ENCODE measurements at places on chromosomes 4 and X.
A peak's percentile ranks its signal among the peaks of the same experiment; 100 is the strongest.

DNA sequence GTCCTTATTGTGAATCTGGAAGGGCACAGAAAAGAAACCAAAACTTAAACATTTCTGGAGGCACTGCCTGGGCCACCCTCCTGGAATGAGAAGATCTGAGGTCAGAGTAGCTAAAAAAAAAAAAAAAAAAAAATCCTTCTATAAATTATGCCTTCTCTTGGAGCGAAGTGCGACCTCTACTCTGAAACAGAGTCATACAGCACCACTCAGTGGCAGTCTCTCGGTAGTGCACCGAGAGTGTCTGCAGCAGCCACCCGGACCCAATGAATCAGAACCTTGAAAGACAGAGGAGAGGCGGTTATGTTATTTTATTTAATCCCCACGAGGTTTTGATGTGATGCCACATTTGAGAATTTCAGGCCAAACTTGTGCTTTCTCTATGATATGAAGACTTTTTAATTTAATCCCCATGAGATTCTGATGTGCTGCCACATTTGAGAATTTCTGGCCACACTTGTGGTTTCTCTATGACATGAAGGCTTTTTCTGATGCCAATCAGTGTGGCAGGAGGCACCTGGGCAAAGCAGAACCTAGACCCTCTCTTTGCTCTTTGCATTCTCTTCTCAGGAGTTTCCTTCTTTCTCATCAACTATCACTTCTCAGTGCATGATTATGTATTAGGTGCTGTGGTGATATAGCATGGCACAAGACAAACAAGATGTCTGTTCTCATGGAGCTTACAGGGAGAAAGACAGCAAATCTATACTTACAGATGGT is 5.6 kb upstream of the CT47C1 start:
- peak; percentile 77 for DNase-seq

GRCh38 chr4:55184600-55185523 is 59.5 kb upstream of the KDR start:
- no peak for DNase-seq

DNA sequence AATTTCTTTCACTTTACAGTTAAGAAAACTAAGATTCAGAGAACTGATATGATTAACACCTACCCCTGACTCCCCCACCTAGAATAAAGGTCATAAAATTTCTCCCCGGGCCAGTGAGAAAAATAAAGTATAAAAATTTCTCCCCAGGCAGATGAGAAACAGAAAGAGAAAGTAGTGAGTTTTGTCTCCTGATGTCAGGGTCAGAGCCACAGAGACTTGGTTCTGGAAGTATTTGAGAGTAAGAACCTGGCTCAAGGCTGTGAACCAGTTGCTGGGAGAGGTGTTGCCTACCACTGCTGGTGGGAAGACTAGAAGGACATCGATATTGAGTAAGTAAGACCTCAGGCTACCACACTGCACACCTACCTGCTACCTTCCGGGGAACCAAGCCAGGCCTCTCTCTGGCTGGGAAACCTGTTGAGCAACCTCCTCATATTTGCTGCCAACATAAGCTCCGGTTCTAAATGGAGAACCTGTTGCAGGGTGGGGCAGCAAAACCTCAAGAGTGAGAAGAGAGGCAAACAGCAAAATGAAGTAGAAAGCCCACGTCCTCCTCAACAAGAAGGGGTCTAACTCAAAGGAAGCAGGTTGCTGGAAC is 104.2 kb upstream of the PUDP start:
- no peak for DNase-seq

- DNase-seq: no peak
Measured at GRCh38 chr4:31595496-31595895, 875.3 kb downstream of the PCDH7 start.

DNA sequence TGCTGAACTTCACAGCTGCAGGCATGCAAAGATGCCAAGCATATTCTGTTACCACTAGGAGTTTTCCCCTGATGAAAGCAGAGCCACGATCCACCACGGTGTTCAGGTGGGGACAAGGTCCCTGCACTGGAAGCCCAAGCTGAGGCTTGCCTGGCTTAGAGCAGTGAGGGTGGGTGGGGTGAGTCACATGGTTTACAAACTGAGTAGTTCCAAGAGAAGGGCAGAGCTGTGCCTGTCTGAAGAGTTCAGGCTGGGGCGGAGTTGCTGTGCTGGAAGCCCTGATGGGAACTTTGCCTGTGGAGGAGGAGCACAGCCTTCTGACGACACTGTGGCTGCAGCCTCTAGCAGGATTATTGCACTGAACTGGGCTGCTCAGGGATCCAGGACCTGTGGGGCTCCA is 45.5 kb downstream of the FAM9B start:
- DNase-seq: no peak

GRCh38 chrX:10759141-10759799 is 138.9 kb upstream of the MID1 start:
- no peak for DNase-seq

DNA sequence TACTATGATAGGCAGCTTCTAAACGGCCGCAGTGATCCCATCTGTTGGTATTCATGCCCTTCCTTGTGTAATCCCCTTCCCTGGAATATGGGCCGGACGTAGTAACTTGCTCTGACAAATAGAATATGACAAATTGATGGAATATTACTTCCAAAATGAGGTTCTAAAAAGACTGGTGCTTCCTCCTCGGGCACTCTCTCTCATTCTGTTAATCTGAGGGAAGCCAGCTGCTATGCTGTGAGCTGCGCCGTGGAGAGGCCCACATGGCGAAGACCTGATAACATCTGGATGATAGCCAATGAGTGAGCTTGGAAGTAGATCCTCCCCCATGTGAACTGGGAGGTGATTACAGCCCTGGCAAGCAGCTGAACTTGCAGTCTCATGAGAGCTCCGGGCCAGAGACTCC is 27.2 kb upstream of the SLC25A4 start:
- no peak for DNase-seq

GRCh38 chr4:123166023-123166422 is 230.6 kb upstream of the SPRY1 start:
- no peak for DNase-seq

- DNase-seq: no peak
Measured at GRCh38 chrX:21798677-21799219, 40.7 kb upstream of the MBTPS2 start.

GRCh38 chr4:105128208-105128607 is 18.5 kb upstream of the TET2 start:
- no peak for DNase-seq

DNA sequence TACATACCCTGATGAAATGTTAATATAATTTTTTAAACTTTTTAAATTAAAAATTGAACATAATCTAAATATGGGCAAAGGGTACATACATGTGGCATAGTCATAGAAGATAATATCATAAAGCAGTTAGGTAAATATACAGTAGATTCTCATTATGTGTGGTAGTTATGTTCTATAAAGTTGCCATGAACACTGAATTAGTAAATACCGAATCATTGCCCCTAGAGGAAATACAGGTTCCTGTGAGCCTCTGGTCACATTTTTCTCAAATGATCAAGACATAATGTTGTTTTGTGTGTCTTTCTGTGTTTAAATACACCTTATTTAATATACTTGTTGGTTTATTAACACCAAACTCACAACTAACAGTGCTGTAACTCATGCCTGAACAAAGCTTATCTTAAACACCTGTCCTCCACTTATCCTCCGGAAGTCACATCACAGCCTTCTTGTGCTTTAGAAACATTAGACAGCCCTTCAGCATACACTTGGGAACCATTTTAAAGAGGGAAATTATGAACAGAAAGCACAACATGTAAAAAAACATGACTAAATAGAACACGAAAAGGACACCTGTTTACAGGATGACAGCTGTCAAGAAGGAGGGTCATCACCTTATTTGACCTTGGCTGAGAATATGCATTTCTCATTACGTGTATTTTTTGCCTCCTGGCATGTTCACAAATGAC is 169.4 kb upstream of the NAP1L5 start:
- DNase-seq: no peak

DNA sequence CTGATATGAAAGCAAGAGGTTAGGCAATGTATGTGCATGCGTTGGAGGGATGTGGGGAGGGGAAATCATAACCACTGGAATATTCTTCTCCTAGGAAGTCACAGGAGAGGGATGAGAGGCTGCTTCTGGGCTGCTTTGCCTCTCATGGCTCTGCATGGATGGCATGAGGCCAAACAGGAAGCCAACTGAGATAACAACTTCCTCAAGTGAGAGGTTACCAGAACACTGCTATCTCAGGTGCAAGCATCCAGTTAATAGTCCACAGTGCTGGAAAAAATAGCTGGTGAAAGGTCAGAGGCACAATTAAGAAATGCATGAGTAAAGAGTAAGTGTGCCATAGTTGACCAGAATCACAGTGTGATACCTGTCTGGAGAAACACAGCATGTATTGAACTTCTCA is 113.3 kb downstream of the ELOVL6 start:
- no peak for DNase-seq

DNA sequence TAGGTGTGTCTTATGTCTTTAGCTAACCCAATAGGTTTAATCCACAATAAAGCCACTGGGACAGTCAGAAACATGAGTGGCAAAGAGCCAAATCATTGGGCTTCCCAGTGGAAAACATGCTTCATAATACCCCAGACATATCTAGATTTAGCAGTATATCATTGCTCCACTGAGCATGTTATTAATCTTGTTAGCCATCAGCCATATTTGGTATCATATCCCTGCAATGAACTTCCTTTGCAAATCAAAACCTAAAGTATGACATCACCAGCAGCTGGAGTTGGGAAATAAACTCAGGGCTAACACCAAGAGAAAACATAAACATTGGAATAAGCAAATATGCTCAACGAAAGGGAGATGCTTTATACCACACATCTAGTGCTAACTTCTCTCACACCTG is 280.8 kb upstream of the NOCT start:
- no peak for DNase-seq

- DNase-seq: no peak
Measured at GRCh38 chr4:93018243-93018642, 714.5 kb downstream of the GRID2 start.

DNA sequence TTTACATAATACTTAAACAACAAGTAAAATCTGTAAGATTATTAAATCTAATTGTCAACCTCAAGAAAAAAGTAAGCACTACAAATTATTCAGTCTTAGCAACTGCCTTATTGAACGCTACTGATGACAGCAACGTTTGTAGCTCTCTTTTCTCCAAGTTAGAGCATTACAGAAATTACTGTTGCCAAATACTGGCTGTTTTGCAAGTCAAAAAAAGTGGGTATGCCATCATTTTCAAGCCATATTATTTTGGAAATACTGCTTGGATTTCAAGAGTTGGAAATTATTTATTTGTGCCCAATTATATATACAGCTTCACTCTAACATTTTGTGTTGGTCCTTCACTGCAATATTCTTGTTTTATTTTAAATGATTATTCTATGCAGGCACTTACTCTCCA is 221.7 kb downstream of the CXXC4 start:
- DNase-seq: no peak

DNA sequence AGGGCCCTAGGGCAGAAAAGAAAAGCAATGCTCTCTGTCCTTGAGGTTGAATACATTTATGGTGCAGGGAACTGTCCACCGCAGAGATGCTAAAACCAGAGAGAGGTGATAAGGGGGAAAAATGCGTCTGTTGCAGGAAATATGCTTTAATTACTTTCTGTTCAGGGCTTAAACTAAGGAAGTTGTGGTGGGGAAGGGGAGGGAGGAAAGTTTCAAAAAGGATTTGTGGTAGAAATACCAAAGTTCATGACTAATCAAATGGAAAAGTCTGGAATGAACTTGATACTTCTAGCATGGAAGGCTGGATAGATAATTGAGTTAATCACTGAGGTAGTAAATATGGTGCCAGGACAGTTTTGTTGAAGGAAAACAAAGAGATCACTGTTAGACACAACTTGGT is 99.0 kb downstream of the ASB9 start:
- no peak for DNase-seq

- no peak for DNase-seq
Measured at GRCh38 chr4:182240161-182241130, 2.8 kb upstream of the TENM3 start.

GRCh38 chr4:148052448-148052847 is 320.6 kb downstream of the ARHGAP10 start:
- no peak for DNase-seq

DNA sequence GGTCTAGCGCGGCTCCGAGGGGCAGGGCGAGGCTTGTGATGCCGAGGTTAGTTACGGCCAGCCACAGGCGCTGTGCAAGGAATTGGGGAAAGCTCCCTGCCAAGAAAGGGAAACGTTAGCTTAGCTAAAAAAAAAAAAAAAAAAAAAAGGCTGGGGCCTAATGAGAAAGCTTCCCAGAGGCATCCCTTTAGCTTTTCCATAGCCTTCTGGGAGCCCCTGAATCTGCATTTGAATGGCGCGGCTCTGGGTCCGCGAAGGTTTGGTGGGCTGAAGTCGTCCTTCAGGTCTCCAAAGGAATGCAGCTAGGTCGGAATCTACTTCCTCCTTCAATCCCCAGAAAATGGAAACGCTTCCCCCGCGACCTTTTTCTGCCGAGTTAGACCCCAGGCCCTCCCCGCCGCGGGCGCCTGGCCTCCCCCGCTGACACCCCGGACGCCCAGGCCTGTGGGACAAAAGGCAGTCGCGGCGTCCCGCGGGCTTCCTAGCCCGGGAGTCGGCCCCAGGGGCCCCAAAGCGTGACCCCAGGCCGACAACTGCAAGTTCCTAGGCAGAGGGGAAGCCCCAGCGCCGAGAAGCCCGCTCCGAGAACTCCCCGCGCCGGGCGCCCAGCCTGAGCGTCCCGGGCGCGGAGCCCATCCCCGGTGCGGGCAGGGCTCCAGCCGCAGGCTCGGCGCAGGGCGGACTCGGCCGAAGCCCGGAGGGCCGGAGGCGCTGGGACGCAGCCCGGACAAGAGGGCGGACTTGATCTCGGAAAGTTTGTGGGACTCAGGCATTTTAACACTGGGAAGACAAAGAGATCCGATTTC is 605 bp upstream of the FAT1 start:
- peak; percentile 57 for DNase-seq

DNA sequence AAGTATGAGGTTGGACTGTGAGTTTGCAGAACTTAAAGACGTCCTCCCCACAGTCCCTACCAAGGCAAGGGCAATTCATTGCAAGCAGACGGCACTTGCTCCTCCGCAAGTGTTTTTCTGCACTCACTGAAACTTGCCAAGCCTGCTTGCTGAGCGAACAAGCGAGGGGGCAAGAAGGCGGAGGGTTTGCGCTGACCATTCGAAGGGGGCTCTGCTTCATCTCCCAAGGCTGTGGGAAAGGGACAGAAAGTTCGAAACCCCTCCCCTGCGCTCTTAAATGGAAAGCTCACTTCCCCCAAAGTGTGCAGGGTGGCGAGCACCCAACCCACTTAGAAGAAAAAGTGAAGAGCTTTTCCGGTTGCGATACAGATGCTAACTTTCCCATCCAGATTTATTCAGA is 1.4 kb downstream of the MID1 start:
- DNase-seq: no peak

- no peak for DNase-seq
Measured at GRCh38 chr4:56674984-56675383, 6.1 kb downstream of the HOPX start.

Data from head of caudate nucleus (tissue), 42 donors.